ENCODE measurements at places on chromosomes 4 and X.
A peak's percentile ranks its signal among the peaks of the same experiment; 100 is the strongest.

GRCh38 chrX:6986915-6987314 is 160.6 kb upstream of the STS start:
- no peak for DNase-seq

GRCh38 chr4:159126716-159127115 is 23.8 kb downstream of the RAPGEF2 start:
- DNase-seq: no peak

GRCh38 chr4:35559559-35560365 is 684.6 kb downstream of the ARAP2 start:
- no peak for DNase-seq

GRCh38 chr4:20351360-20352162 is 99.9 kb downstream of the SLIT2 start:
- no peak for DNase-seq

DNA sequence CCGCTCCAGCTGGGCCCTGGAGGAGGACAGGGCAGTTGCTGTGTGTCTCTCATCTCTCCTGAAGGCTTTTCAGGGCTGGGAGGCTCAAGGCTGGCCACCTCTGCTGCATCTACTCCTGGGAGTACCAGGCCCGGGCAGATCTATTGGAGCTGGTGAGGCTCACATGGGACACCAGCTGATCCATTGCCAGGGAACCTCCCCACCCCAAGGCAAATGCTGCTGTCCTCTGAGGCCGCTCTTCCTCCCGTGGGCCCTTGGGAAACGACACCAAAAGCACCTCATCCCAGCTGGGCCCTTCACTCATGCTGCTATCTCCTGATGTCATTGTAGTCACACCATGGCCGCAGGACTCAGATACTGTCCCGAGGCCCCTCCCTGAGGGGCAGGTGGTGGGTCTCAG is 3.6 kb downstream of the UBL4A start:
- DNase-seq: no peak

GRCh38 chrX:115642895-115643530 is 82.0 kb downstream of the PLS3 start:
- DNase-seq: no peak

- no peak for DNase-seq
Observed at GRCh38 chrX:13607331-13607995, 38.1 kb downstream of the EGFL6 start.

DNA sequence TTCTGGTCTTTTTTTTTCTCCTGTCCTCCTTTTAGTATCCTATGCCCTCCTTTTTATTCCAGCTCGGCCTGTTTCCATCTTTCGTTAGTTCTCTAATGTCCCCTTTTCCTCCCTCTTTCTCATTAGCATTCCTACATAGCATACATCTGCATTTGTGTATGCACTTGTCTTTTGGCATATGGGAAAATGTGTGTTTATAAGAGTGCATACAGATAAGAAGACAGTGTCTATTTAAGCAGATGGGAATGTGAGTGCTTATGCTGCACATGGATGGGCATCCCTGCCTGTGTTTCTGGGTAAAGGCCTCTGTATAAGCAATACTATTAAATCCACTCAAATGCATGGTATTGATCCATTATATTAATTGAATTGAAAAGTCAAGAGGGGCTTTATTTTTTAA is 7.5 kb upstream of the GABRA2 start:
- no peak for DNase-seq

DNA sequence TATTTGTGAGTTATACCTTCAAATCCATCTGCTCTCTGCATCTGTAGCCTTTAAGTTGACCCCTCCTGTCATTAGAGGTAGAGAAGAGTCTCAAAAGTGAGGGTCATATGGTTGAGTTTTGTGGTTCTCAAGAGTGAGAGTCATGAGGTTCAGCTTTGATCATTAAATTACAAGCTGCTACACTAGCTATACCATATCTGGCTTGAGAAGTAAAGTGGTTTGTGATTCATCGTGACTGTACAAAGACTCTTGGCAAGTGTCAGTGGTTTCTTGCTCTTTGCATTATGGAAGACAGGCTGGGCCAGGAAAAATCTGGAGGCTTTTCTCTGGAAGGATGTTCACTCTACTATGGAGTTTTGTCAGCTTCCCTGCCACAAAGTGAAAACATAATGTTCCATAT is 170.6 kb downstream of the ZC4H2 start:
- no peak for DNase-seq

GRCh38 chr4:144288011-144288903 is 147.7 kb upstream of the GYPA start:
- no peak for DNase-seq

- peak; percentile 67 for DNase-seq
Observed at GRCh38 chrX:107716816-107717700, 58.5 kb downstream of the TSC22D3 start.

DNA sequence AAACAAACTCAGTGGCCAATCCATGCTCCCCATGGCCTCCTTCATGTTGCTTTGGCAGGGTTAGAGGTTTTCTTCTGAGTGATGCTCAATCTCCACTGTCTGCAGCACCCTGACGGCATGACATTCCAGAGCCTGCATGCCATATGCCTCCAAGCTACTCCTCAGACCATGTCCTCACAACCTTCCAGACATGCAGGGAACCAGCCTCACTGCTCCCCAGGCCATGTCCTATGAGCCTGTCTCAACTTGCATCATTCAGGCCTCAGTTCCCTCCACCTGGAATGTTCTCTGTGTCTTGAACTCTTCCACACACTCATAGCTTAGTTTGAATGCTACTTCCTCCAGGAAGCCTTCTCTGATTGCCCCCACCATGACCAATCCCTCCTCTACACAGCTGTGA is 18.8 kb downstream of the PROM1 start:
- no peak for DNase-seq

GRCh38 chr4:83083925-83084475 is 30.5 kb downstream of the PLAC8 start:
- peak; percentile 22 for DNase-seq

DNA sequence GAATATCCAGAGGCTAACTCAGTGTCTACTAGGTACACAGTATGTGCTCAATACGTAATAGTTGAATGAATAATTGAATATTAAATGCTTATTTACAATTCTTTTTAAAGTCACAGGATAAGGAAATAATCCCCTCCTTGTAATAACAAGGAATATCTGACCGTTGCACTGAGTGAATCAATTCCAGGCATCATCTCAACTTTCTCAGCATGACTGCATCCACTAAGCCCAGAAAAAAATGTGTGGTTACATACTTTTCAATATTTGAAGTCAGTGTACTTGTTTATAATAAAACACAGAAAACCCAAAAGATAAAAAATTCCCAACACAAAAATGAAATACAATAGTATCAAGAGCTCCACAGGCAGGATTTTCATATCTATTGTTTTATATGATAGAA is 105.4 kb downstream of the TMEM144 start:
- DNase-seq: no peak

DNA sequence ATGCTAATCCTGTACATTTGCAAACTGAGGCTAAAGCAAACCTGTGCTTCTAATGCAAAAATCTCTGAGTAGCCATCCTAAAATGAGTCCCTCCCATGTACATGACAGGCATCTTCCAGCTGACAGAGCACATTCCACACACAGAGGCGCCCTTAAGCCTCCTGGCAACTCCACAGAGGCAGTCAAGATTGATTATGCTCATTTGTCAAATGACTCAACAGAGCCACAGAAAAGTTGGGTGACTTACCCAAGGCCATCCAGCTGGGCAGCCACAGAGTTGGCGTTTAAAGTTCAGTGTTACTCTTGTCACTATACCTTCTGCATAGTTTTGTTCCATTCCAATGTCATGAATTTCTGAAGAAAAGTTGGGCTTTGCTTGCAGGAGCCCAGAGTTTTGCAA is 394.6 kb upstream of the FGF13 start:
- DNase-seq: no peak

GRCh38 chrX:149950681-149951080 is 12.4 kb upstream of the EOLA2 start:
- no peak for DNase-seq

DNA sequence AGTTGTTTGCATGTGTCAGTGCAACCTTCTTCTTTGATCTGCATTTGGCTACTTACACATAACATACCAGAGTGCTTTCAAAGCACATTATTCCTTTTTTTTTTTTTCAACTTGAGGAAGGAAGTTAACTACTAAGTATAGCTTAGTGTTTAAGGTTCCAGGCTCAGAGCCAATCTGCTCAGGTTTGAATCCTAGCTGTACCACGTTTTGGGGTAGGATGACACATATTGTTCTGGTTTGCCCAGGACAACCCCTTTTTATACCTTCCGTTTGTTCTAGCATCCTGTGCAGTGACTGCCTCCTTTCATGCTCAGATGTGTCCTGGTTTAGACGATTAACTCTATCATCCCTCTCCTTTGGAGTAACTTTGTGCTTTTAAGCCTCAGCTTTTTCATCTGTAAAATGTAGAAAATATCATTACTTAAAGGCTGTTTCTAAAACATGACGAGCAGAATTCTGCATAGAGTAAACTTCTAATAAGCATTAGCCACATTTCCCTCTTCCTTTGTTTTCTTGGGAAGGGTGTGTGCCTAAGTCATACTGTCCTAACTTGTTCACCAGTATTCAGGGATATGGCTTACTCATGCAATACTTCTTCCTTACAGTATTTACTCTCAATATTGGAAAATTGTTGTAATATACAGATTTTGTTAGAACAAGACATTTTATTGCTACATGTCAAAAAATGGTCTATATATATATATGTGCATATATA is 281.3 kb downstream of the C4orf33 start:
- no peak for DNase-seq

- no peak for DNase-seq
Observed at GRCh38 chr4:92235731-92236130, 68.0 kb upstream of the GRID2 start.

DNA sequence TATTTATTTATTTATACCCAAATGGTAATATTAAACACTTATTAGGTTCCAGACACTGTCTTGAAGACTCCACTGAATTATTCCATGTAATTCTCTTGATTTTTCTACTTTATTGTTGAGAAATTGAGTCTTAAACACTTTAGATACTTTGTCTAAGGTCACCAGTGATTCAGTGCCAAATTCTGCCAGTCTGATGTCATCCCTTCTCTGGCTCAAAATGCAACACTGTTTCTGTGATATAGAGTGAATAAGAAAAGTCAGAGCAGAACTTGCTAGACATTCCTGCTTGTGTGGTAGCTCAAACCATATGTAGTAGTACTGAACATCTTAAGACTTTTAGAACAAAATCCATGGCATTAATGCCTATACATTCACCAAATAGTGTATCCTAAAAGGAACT is 164.3 kb downstream of the GABRB1 start:
- no peak for DNase-seq

GRCh38 chr4:51894059-51894645 is 51.2 kb downstream of the DCUN1D4 start:
- DNase-seq: no peak

DNA sequence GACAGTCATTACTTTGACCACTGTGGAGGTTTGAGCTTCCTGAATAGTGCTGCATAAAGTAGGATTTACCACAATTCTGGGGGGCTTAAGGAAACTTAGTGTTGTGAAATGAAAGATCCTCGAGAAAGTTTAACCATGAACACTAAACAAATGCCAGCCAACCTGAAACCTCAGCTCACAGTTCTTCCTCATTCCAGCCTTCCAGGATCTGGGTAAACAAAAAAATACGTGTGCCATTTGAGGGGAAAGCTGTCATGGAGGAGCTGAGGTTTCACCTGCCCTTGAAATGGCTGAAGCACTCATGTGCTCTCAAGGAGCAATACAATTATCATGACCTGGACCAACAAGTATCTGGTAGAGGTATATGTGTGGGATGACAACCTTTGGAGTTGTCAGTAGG is 142.7 kb downstream of the NPNT start:
- DNase-seq: no peak

DNA sequence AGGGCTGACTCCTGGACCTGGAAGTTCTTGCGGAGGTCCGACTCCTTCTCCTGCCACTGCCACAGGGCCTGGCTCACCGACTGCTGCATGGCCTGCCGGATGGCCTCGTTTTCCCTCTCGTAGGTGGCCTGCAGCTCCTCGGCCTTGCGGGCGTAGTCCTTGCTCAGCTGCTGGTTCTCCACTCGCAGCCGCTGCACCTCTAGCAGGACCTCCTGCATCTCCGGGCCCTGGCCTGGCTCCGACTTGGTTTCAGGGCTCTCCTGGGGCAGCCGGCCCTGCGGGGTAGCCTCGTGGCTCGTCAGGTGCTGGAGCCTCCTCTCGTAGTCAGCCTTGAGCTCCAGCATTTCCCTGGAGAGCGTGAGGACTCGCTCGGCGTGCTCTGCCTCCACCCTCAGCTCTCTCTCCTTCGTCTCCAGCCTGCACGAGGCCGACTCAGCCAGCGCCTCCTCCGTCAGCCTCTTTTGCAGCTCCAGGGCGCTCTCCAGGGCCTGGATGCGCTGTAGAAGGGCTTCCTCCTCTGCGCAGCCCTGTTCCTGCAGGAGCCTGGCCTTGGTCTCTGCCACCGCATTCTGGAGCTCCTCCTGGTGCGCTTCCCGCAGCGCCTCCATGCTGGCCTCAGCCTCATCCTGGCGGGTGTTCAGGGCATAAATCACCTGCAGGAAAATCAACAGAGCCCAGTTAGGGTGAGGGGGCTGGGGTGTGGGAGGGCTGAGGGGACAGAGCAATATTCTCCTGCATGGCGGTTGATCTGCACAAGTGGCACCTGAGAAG is 72.2 kb downstream of the FAM184B start:
- no peak for DNase-seq

DNA sequence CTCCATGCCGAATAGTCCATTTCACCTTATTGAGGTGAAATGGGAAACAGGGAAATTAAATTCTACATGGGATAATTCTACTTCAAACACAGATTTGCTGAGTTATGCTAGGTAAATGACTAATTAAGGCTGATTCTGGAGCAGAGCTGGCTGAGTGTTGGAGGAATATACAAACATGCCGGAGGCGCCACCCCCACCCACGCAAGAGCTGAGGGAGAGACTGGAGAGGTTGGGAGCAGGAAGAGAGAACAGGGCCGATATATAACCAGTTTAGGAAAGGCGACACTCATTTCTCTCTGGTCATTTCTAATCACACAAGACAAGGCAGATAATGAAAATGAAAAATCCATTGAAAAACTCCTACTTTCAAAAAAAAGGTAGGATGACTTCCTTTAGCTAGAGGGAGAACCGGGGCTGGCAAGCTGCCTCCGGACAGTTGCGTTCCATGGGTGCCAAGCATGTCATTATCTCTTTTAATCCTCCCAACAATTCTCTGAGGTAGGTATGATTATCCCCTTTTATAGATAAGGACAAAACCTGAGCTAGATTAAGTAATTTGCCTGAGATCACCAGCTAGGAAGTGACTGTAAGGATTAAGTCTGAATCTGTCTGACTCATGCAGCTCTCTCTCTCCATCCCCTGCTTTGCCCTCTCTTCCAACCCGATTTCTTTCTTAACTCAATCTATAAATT is 27.6 kb upstream of the CFAP299 start:
- no peak for DNase-seq

- DNase-seq: no peak
Observed at GRCh38 chrX:440636-441035, 53.9 kb upstream of the PPP2R3B start.

GRCh38 chrX:12814420-12814819 is 23.2 kb downstream of the PRPS2 start:
- no peak for DNase-seq

- no peak for DNase-seq
Observed at GRCh38 chrX:30620980-30621618, 32.1 kb upstream of the GK start.

All from stimulated activated CD8-positive, alpha-beta memory T cell treated with anti-CD3 and anti-CD28 coated beads, Interleukin-7, amount 100 ng/mL, for 1 hour (primary cell).